Stimulated activated CD4-positive, alpha-beta T cell treated with anti-CD3 and anti-CD28 coated beads, TNF-alpha, amount 100 ng/mL, for 24 hours (primary cell): ENCODE measurements at places on chromosomes 11 and 22.

- no peak for DNase-seq
Observed at GRCh38 chr22:43236411-43237166, 49.7 kb upstream of the TTLL12 start.

- no peak for DNase-seq
Observed at GRCh38 chr11:57309106-57310059, 15.4 kb downstream of the TNKS1BP1 start.

DNA sequence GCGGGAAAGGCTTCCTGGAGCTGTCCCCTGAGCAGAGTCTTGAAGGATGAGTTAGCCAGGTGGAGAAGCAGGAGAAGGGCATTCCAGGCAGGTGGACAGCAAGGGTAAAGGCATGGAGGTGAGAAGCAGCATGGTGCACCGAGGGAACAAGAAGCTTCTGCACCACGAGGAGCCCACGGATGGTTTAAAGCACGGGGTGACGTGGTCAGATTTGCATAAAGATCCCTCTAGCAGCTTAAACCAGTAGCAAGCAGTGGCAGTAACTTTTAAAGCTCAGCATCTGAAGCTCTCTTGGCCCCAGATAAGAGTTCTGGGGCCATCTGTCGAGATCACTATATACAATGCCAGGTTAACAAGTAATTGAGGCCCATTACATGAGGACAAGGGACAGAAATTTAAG lies 36.8 kb downstream of the SERPINH1 start:
- no peak for DNase-seq

DNA sequence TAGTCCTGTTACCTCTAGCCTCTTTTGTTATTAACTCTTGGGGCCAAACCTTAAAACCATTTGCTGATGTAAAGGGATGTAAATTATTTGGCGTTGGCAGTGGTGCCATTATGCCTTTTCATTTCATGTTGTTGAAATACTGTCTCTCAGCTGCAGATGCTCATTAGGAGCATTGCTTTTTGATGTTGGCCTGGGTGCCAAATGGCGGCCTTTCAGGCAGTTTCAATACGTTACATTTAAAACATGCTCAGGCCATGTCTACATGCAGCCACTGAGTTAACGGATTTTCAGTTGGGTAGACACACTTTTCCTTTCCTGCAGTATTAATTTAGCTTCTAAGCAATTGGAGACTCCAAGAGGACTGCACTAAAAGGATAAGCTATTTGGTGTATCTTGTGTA lies 5.3 kb downstream of the NCAM1 start:
- no peak for DNase-seq

- no peak for DNase-seq
Observed at GRCh38 chr11:82988936-82989627, 82.6 kb downstream of the RAB30 start.
